ENCODE measurements at places on chromosomes 5 and 9. TPM values are rescaled to one million over a fixed set of nuclear protein-coding genes. Genes with fewer than 3 reads are reported as not detected.

TMEM174 gene
- total RNA-seq: not detected

GAS1 gene
- 13.9 TPM for total RNA-seq

ADGRV1 gene
- total RNA-seq: 12.6 TPM

PCDHGA8 gene
- total RNA-seq: 8.2 TPM

NKD2 gene
- 42.1 TPM for total RNA-seq

DNA sequence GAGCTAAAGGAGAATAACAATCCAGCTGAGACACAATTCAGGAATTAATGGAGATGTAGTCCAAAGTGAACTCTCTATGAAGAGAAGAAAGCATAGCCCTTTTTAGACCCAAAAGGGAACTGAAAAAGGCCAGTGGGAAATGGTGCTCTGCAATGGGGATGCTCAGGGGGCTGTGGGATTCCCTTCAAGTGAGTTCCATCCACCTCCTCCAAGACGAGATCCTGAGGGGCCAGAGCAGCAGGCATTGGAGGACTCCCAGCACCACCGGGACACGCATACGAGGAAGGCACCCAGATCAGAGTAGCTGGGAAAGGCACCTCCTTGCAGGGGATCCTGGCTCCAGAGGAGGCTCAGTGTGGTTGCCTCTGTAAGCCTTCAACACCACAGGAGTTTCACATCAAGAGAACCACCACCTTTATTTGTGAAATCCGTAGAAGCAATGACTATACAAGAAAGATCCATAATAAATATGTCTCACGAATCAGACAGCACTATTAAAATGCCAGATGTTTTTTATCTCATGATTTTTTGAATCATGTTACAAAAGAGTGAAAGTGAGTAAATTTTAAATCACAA lies 288.2 kb downstream of the MED10 start:
- no peaks in the 10 kb centered on the region for H3K36me3 ChIP-seq
- H3K4me3 ChIP-seq: no peak overlapping the region
- no peaks in the 10 kb centered on the region for H3K4me1 ChIP-seq
- DNase-seq: no peak
- no peaks in the 10 kb centered on the region for H3K27me3 ChIP-seq

GRCh38 chr5:154729613-154730012 lies 25.6 kb upstream of the LARP1 start:
- no peaks in the 10 kb centered on the region for H3K4me1 ChIP-seq
- H3K27me3 ChIP-seq: no peaks in the 10 kb centered on the region
- no peak for DNase-seq
- no peak overlapping the region for H3K4me3 ChIP-seq
- no peak overlapping the region for H3K27ac ChIP-seq

DNA sequence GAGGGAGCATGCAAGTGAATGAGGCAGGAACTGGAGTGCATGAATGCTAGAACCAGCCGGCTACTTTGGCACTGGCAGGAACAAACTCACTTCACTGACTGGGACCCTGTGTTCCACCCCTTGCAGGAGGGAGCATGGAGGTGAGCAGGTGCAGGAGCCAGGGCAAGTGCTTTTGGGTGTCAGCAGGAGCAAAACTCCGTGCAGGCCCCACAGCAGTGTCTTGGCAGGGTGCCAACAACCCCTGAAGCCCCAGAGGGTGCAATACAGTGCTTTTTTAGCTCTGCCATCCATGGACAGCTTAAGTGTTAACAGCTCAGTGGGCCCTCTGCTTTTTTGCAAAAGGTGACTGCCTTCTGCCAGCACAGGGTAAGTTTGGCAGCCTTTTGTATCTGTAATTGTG lies 245.8 kb upstream of the PCSK5 start:
- no peaks in the 10 kb centered on the region for H3K4me1 ChIP-seq
- H3K4me3 ChIP-seq: no peak overlapping the region
- H3K27me3 ChIP-seq: no peaks in the 10 kb centered on the region
- H3K36me3 ChIP-seq: no peaks in the 10 kb centered on the region

DNA sequence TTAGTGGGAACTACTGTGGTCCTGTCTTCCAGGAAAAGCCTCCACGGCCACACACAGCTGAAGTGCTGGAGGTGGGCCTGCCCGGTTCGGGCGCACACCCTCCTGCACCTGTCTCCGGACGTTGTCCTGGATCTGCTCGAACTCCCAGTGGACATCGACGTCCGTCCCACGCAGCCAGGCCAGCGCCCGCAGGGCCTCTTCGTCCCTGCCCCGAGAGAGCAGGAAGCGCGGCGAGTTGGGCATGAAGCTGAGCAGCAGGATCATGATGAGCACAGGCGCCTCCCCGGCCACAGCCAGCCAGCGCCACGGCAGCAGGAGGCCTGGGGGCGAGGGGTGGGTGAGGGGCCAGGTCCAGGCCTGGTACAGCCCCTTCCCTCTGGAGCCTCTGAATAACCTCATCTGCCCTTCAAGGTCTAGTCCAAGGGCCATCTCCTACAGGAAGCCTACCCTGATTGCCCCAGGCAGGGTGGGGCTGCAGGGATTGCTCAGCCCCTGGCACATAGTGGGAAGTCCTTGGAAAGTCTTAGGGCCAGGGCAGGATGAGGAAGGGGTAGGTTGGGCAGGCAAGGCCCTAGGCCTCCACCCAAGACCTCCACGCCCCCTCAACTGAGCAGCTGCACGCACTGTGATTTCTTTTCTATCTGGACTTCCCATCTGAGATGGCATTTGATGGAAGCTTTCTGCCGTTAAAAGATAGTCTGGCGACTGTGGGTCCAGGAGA lies 3.4 kb downstream of the SLC2A6 start:
- no peak overlapping the region for H3K27ac ChIP-seq
- H3K4me3 ChIP-seq: no peak overlapping the region
- peaks cover 8% of the 10 kb centered on the region for H3K4me1 ChIP-seq
- DNase-seq: no peak

GRCh38 chr9:19682397-19682796 lies 106.4 kb downstream of the SLC24A2 start:
- H3K27ac ChIP-seq: no peak overlapping the region
- H3K27me3 ChIP-seq: no peaks in the 10 kb centered on the region
- no peak for DNase-seq
- no peaks in the 10 kb centered on the region for H3K36me3 ChIP-seq

RANBP17 gene
- 63.9 TPM for total RNA-seq

- no peaks in the 10 kb centered on the region for H3K36me3 ChIP-seq
- H3K4me1 ChIP-seq: no peaks in the 10 kb centered on the region
- H3K4me3 ChIP-seq: no peak overlapping the region
Measured at GRCh38 chr9:92384375-92384774, 20.0 kb downstream of the OGN start.

GRCh38 chr5:10652606-10653005 lies 88.7 kb downstream of the ANKRD33B start:
- no peaks in the 10 kb centered on the region for H3K4me1 ChIP-seq
- no peak overlapping the region for H3K4me3 ChIP-seq
- no peak for DNase-seq
- H3K27ac ChIP-seq: no peak overlapping the region
- H3K27me3 ChIP-seq: no peaks in the 10 kb centered on the region

DNA sequence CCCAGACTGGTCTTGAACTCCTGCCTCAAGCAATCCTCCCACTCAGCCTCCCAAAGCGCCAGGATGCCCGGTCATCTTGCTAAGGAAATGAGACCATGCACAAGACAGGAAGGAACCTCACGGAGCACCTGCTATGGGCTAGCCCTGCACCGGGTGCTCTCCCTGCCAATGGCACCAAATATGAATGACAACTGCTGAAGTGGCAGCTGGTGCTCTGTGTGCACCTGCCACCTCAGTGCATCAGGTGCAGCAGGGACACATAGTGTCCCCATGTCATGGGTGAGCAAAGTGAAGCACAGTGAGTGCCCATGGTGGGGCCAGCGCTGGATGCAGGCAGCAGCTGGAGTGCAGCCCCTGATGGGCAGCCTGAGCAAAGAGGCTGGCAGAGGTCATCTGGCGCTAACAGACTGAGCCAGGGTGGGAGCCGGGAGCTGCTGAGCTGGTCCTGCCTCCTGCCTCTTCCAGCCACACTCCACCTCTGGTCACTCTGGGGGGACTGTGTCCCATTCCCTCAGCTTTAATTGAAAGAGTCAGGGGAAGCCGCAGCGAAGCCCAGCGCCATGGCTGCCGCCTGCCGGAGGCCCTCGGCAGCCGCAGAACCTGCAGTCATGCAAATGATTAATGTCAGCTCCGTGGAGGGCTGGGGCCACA lies 46.4 kb downstream of the BARX1 start:
- no peaks in the 10 kb centered on the region for H3K36me3 ChIP-seq
- no peak overlapping the region for H3K4me3 ChIP-seq
- H3K27ac ChIP-seq: no peak overlapping the region
- no peaks in the 10 kb centered on the region for H3K27me3 ChIP-seq
